Stimulated activated CD8-positive, alpha-beta memory T cell treated with anti-CD3 and anti-CD28 coated beads, Interleukin-2, amount 100 ng/mL, for 48 hours (primary cell): ENCODE measurements at places on chromosomes 11 and 22.

DNA sequence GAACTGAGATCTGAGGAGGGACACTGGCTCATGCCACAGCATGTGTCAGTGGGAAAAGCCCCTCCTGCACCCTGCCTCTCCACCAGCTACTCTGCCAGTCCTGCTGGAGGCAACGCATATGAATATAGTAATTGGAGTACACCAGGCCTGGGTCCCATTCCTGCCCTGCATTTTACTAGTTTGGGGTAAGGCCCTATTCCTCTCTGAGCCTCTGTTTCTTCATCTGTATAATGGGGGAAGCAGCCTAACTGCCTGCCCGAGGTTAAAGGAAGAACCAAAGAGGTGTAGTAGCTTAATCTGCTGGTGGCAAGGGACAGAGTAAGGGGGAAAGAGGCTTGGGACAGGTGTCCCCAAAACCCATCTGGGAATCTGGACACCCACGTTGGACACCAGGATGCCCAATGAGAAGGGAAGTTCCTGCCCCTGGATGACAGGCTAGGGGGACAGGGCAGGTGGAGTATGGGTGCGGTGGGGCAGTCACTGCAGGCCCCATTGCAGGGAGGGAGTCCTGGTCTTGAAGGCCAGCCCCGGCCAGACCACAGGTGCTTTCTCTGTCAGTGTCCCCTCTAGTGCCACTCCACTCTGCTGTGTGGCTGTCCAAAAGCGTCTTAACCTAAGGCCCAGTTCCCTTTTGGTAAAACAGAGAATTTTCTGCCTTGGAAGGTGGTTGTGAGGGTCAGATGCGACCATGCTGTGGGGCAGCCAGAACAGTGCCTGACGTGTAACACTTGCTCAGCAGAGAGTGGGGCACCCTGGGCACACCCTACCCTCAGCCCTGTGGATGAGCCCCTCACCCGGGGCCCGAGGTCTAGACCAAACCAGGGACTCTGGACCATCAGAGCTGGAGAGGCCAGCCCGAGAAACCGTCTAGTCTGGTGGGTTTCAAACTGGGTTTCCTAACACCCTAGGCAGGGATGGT lies 11.5 kb downstream of the TSKU start:
- no peak for DNase-seq

DNA sequence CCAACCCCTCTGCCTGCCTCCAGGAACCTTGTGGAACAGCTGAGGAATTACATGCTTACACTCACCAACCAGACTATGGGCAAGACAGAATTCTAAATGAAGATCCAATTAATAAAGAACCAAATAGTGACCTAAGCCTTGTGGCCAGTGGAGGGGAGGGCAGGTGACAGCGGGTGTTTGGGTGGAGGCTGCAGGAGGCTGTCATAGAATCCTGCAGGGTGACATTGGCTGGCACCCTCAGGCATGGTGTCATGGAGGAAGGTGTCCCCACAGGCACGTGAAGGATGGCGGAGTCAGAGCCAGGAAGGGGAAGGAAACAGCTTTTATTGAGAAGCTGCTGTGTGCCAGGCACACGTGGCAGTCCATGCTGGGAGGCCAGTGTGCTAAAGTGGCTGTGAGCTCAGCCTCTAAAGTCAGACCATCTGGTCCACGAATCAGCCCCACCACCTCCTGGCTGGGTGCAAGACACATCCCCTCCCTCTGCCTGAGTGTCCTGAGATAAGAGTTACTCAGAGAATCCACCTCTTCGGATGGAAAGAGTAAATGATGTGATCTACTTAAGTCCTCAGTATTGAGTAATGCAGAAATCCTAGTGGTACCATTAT lies 8.7 kb downstream of the MYO18B start:
- DNase-seq = no peak

DNA sequence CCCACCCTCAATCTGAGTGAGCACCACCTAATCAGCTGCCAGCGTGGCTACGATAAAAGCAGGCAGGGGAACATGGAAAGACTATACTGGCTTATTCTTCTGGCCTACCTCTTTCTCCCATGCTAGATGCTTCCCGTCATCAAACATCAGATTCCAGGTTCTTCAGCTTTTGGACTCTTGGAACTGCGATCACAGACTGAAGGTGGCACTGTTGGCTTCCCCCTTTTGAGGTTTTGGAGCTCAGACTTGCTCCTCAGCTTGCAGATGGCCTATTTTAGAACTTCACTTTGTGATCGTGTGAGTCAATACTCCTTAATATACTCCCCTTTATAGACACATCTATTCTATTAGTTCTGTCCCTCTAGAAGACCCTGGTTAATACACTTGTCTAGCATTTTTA lies 543.7 kb upstream of the RAG2 start:
- DNase-seq = no peak

GRCh38 chr11:77400271-77400670 lies 73.6 kb downstream of the PAK1 start:
- no peak for DNase-seq

- no peak for DNase-seq
These were observed 226.1 kb upstream of the NARS2 start for GRCh38 chr11:78800756-78801155.

GRCh38 chr11:63911440-63911839 lies 5.5 kb downstream of the RCOR2 start:
- no peak for DNase-seq

GRCh38 chr11:15667127-15667725 lies 552.5 kb downstream of the INSC start:
- DNase-seq = no peak

DNA sequence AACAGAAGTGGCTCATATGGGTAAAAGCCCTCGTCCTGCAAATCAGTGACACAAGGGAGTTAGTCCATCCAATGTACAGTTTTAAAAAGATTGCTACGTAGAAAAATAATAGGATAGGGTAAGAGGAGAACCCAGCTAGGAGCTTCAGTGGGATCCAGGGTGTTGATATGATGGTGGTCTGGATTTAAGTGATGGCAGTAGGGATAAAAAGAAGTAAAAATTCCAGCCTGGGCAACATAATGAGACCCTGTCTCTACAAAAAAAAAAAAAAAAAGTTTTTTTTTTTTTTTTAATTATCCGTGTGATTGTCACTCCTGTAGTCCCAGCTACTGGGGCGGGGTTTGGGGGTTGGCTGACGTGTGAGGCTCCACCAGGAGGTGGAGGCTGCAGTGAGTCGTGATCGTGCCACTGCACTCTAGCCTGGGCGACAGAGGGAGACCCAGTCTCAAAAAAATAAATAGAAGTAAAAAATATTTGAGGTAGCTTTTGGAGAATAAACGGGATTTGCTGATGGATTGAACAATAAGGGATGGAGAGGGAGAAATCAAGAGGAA lies 7.0 kb upstream of the L3MBTL2 start:
- DNase-seq = peak; percentile 20

DNA sequence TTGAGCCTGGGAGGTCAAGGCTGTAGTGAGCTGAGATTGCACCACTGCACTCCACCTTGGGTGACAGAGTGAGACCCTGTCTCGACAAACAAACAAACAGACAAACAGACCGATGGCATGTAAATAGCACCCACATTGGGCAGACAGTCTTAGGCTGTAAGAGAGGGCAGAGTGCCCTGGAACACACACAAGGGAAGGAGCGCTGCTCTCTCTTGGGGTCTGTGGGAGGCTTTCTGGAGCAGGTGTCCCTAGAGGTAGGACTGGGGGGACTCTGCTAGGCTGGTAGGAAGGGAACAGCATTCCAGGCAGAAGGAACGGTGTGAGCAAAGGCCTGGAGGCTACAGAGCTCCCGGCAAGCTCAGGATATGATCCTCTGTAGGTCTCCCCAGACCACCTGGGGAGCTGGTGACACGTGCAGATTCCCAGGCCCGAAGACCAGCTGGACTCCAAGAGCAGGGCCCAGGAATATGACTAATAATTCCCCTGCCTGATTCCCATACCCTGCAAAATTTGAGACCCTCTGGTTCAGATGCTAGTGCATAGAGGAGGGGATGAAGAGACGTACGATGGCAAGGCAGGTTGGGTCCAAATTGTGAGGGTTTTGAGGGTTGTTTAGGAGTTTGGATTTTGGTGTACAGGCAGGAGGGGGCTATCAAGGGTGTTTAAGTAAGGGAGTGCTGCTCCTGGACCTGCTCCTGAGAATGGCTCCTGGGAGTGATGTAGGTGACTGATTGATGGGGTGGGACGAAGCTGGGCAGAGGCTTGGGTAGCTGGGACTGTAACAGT lies 11.6 kb downstream of the SMIM38 start:
- no peak for DNase-seq

DNA sequence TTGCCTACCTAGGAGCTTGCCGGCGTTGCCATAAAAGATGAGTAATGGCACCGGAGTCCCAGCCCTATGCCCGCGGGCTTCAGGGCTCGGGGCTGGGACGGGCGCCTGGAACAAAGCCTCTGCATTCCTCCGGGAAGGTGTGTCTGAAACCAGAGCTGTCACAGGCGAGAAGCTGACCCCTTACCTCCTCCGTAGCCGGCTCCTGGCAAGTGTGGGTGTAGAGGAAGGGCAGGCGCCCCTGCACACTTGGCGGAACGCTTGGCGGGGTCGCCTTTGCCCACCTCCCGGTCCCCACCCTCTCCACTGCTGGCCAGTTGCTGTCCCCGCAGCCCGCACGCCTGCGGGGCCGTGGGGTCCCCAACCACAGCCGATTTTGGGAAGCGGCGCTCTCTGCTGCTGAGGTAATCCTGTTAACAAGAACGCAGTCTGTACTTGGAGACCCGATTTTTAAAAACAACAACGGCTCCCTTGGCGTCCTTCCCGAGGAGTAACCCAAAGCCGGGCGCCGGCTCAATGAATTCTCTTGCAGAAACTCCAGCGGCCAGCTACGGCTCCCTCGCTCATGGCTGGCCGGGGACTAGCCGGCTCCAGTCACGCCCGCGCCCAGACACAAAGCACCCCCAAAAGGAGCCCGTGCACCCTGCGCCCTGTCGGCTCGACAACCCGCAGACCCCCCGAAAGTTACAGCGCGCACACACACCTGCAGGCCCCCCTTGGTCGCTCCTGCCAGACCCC lies 89.2 kb downstream of the PLEKHA7 start:
- DNase-seq = no peak

- no peak for DNase-seq
These were observed 19.8 kb upstream of the PGM2L1 start for GRCh38 chr11:74417860-74418508.
